ENCODE measurements at places on chromosomes 5 and 9.
A peak's percentile ranks its signal among the peaks of the same experiment; 100 is the strongest.

DNA sequence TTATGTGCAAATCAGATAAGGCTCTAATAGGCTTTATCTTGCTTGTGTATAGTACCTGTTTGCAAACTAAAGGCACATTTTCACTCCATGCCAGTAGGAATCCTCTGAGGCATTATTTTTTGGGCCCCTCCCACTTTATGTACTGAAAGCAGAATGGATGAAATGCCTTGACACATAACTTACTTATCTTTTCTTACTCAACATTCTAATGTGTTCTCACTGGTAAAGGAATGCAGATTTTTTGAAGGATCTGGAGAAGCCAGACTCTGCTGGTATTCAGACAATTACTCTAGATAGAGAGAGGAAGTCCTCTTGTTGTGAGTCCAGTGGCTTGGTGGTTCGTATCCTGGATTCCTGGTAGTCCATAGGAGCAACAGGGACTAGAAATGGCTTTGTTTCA is 336.7 kb downstream of the CCDC171 start:
- DNase-seq, result no peak

DNA sequence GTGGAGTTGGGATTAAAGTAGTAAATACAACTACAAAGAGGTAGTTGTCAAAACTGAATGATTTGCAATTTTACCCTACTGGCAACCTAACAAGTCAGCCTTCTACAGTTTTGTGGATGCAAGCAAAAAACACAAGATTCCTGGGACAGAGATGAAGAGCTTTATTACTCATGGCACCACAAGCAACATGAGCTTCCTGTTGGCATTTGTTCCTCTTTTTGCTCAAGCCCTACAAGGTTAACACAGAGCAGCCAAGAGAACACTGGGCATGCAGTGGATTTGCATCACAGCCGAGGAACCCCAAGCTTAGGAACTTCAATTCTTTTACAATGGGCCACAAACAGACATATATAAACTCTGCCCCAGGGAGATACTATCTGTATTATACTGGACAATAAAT is 28.8 kb upstream of the DMAC1 start:
- no peak for DNase-seq

GRCh38 chr9:109794361-109795012 is 14.5 kb downstream of the PALM2AKAP2 start:
- DNase-seq, result no peak

DNA sequence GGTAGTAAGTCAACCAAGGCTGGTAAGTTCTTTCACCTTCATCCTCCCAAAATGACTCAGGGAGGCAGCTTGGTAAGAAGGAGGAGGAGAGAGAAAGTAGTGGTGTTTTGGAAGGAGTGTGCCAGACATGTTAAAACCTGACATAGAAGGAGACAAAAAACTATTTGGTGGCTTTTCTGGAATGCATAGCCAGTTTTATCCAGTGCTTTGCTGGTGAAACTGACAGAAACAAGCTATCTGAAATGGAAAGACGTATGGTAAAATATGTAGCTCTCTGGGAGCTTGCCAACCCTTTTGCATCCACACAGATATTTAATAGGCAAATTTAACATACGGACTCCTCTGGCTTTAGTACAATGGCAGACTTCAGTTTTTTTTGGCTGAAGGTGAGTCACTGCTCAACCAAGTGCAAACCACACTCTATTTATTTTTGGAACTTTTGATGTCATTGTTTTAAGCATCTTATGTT is 45.4 kb downstream of the RAB14 start:
- no peak for DNase-seq

DNA sequence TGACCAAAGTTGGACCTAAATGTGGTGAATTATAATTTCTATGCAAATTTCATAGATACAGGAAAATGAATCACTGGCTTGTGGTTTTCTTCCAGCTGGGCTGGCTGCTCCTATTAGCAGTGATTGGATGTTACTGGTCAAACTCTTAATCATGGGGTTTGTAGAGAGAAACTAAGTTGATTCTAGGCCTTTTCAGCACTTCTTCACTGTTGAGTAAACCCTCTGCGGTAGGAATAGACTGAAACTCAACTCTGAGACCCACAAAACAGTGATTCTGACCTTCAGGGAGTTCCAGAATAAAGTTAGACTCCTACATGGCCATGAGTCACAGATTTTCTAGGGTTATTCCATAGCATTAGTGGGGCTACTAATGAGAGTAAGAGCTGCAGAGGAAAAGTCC is 47.9 kb upstream of the FKTN start:
- no peak for DNase-seq

- DNase-seq, result no peak
These were observed 319.1 kb downstream of the KIF4B start for GRCh38 chr5:155332618-155333017.

DNA sequence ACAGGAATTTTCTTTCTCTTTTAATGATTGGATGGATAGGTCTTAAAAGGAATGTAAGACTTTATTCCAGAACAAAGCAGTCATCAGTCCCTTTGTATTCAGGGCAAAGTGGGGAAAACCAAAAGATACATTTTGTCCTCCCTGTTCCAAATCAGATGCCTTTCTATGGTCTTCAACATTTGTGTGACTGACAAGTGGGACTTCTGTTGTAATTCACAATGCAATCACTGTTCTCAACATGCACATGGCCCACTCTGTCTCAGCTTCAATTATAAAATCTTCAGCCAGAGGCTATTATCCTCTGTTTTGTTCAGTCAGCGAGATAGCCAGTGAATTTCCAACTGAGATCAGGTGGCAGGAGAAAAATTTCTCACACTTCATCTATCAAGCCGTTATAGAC is 95.5 kb upstream of the ERBIN start:
- no peak for DNase-seq

DNA sequence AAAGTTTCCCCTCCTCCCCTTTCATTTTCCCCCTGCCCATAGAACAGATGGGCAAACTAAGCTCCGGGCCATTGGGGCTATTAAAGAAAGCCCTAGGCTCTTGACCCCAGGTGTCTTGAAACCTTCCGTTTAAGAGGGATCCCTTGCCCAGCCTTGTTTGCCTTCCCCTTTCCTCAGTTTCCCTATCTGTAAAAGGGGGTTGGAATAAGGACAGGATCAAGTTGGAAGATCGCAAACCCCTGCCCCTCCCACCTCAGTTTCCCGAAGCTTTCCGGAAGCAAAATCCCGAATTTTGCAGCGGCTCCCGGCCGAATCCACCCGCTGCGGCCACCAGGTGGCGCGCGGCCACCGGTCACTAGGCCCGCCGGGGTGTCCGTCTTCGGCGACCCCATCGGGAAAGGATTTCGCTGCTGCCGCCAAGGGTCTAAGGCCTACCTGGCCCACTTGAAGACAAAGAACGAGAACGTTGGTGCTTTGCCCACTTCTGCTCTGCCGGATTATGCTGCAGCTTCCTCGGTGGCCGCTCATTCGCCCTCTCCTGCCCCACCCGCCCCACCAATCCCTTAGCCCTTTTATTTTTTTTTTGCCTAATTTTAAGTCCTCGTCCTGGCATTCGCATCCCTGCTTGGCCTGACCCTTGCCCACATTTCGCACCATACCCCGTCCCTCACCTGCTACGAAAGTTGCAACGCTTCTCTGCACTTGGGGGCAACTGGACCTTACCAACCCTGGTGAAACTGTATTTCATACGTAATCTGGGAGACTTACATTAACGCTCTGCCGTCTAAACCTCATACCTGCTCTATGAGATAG is 962 bp upstream of the NR6A1 start:
- DNase-seq, result peak; percentile 65

GRCh38 chr5:135831851-135832555 is 2.5 kb upstream of the SLC25A48 start:
- DNase-seq, result no peak

DNA sequence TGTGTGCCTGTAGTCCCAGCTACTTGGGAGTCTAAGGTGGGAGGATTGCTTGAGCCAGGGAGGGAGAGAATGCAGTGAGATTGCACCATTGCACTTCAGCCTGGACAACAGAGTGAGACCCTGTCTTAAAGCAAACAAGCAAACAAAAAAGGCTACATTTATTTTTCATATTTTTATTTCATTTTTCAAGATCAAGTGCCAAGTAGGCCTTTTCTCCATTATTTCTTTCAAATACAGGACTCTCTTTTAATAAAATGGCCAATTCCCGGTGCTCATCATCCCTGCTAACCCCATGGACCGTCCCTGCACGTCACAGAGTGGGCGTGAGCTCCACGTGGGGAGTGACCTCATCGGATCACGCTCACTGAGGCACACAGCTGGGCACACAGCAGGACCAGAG is 9.3 kb upstream of the GBGT1 start:
- DNase-seq, result no peak

DNA sequence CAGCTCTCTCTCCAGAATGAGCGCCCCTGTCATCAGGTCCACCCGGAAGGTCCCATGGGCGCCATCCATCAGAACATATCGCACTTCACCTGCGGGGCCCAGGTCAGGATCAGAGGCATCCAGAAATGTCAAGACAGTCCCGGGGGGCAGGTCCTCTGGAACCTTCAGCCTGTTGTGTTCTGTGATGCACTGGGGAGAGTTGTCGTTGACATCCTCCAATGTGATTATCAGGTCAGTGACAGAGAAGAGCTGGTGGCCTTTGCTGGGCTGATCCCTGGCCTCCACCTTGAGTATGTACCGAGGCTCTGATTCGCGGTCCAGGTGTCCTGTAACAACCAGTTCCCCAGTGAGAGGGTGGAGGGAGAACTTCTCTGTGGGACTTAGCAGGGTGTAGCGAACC is 25.2 kb downstream of the FAT2 start:
- no peak for DNase-seq

- no peak for DNase-seq
These were observed 1.7 kb downstream of the KCNT1 start for GRCh38 chr9:135703726-135704125.

- DNase-seq, result no peak
These were observed 63.6 kb upstream of the JAK2 start for GRCh38 chr9:4921449-4921848.

DNA sequence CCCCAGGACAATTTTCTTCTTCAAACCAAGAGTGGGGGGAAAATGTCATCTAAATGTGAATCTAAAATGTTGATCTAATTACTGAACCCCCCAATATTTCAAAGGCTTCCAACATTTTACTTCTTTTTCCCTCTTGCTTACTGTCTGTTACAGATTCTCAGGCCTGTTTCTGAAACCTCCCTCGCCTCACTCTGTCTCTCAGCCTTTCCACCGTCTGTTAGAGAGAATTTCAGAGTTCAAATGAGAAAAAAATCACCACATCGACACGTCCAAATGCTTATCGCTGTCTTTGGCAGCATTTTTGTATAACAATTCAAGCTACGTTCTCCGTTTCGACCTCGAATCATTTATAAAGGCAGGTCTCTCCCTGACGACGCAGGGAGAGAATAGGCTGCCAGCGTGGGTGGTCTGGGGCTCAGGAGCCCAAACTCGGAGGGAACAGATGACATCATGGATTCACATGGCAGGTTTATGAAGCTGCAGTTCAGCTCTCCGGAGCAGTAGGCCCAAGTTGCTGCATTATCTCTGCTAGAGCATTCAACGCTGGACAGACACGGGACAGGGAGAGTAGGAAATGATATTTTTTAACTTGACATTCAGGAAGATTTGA is 139.8 kb downstream of the GAS1 start:
- no peak for DNase-seq

GRCh38 chr5:140262839-140263238 is 40.1 kb downstream of the PFDN1 start:
- DNase-seq, result no peak

DNA sequence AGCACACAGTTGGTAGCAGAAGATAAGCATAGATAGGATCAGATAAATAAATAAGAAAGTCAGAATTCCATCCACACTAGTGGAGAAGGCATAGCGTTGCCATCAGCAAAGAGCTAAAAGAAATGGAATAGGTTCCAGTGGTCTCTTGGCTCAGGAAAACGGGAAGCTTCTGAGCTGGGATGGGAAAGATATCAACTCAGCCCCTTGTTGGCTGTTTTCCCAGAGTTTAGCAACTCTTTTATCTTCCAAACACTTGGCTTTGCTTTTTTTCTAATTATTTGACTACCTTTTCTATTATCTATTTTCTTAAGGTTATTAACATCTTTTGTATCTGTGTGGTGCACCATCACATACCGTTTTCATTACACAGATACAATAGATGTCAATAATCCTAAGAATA is 445.7 kb upstream of the TRPC7 start:
- no peak for DNase-seq

GRCh38 chr5:141363952-141364660 is at the start of gene PCDHGA5:
TSS of gene PCDHGA5 (plus strand) at chr5:141364162. CDS start at chr5:141364331, 169 bp downstream.
- DNase-seq, result no peak

DNA sequence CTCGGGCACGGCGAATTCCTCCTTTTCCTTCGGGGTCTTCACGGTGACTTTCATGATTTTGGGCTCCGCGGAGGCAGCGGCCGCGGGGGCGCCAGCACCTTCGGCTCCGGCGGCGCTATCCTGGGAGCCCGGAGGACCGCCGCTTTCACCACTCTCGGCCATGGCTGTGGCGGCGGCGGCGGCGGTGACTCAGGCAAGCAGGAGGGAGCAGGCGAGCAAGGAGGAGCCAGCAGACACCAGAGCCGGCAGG is 315 bp downstream of the UBQLN1 start:
- peak; percentile 63 for DNase-seq

GRCh38 chr5:50730336-50730735 is 63.9 kb downstream of the PARP8 start:
- no peak for DNase-seq

- DNase-seq, result no peak
These were observed 14.4 kb upstream of the ARL15 start for GRCh38 chr5:54324651-54325271.

GRCh38 chr5:136521696-136522095 is 156.4 kb upstream of the TRPC7 start:
- no peak for DNase-seq

- no peak for DNase-seq
These were observed 2.2 kb downstream of the BTNL3 start for GRCh38 chr5:180990882-180991242.

DNA sequence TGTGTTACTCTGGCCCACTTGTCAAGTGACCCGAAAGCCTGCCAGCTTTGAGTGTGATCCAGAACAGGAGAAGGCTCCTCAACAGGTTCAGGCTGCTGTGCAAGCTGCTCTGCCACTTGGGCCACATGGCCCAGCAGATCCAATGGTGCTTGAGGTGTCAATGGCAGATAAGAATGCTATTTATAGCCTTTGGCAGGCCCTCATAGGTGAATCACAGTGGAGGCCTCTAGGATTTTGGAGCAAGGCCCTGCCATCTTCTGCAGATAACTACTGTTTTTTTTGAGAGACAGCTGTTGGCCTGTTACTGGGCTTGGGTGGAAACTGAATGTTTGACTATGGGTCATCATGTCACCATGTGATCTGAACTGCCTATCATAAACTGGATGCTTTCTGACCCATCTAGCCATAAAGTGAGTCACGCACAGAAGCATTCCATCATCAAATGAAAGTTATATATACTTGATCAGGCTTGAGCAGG is 180.8 kb downstream of the CARTPT start:
- no peak for DNase-seq

GRCh38 chr5:129672006-129672405 is 75.9 kb upstream of the MINAR2 start:
- no peak for DNase-seq

DNA sequence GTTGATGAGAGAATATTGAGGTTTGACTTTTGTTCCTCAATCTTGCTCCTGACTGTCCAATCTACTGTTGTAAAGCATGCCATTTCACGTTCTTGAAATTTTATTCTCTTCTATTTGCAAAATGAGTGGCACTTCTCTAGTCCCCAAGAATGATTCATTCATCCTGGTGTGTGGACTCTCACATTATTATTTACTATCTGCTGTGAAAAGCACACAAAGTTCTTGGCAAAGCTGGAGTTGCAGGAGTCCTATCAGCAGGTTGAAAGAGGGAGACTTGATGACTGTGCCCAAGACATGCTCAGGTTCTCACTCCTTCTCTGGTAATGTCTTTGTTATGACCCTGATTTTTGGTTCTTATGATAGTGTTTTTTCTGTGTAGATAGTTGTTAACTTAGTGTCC is 382.6 kb downstream of the DMRTA1 start:
- no peak for DNase-seq

GRCh38 chr9:127225801-127226625 is 38.6 kb upstream of the GARNL3 start:
- DNase-seq, result no peak
